ENCODE measurements at places on chromosomes 6 and 20.

DNA sequence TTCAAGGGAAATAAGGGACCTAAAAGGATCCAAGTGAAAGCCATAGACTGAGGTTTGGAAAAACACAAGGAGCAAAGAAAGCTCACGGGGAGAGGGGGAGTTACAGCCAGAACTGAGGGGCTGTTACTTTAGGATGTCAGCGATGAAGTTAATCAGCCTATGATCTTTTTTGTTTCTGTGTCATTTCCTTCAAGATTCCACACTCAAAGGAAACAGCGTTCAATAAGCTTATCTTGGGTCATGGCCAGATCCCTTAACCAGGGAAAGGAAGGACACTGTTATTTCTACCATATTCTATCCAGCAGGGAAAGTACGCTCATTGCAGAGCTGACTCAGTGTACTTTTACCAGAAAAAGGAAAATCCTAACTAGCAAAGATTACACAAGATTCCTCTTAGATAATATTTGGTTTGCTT, 132.8 kb downstream of the PFDN4 start:
- no peak for DNase-seq

DNA sequence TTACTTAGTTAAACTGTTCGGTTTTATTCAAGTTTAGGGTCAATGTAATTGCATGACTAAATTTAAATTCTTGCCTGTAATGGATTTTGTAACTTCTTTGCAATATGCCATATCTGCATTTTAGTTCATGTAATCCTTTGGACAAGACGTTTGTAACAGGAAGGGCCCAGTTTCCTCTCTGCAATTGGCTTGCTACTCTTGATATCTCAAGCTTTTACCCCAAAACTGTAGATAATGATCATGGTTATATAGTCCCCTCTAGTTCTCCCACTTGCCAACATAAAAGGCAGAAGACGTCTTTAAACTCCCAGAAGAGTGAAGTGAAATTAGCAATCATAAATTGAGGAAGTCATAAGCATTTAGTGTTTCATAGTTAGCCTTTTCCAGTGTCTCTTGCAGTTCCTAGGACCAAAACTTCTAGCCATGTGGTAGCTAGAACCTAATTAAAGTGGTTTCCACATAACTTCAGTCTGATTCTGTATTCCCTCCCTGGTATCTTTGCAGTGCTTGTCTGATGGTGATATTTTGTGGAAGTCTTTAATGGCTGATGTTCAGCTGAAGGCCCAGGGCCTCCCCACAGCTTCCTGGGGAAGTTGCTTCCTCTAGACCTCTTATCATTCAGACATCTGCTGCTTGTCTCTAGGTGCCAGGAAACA, 117.8 kb upstream of the SUPT3H start:
- no peak for DNase-seq

DNA sequence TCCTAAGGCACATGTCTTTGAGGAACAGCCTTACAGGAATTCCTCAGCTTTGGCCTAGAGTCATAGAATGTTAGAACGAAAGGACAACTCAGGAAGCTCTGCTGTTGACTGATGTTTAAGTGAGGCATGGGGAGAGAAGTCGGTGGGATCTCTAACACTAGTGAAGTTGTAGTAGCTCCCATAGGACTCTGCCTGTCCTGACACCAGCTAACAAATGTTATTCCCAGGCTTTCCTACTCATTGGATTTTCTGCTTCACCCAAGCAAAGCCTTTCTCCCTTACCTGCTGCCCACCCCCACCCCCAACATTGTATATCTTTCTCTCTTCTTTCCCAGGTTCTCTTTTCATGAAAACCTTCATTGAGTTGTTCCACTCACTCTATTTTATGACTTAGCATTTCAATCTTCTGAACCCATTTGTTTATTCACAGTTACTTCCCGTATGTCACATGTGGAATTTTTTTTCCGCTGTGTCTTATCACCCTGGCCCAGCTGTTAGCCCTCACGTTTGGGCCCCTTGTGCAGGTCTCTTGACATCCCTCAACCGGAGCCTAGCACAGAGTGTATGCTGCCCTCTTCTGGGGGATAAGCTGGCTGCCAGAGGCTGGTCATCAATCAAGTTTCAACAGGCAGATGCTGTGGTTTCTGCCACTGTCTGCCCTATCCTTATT, 39.2 kb upstream of the RNF8 start:
- DNase-seq, result no peak

- DNase-seq, result no peak
Measured at GRCh38 chr6:90146921-90147649, 149.6 kb downstream of the BACH2 start.

- DNase-seq, result no peak
Measured at GRCh38 chr6:7314414-7314813, 1.4 kb upstream of the SSR1 start.

DNA sequence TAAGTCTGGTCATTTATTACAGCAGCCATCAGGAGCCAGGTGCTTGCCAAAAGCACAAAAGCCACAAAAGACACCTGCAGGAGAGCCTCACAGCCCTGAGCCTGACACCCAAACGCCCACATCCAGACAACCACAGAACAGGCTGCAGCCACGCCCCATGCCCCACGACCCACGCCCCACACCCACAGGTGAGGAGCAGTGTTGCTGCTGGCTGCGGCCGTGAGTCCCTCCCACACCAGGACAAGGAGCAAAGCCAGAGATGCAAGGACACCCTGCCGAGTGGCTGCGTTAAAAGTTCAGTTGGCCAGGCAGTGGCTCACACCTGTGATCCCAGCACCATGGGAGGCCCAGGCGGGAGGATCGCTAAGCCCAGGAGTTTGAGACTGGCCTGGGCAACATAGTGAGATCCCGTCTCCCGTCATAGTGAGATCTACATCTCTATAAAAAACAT, 43.0 kb downstream of the SLC2A4RG start:
- DNase-seq, result no peak

GRCh38 chr6:89711801-89712200, 73.3 kb upstream of the LYRM2 start:
- DNase-seq, result no peak

- DNase-seq, result no peak
Measured at GRCh38 chr20:63547725-63548480, at the start of gene SRMS. Gene SRMS (minus strand): TSS chr20:63547749. CDS start chr20:63547463, 286 bp downstream.

- no peak for DNase-seq
Measured at GRCh38 chr6:87908978-87909811, 138.4 kb upstream of the SPACA1 start.
